Right kidney (tissue), 9 donors: ENCODE measurements at places on chromosomes 12 and 14.

GRCh38 chr12:21697904-21698630 is 40.4 kb upstream of the LDHB start:
- no peak for DNase-seq

DNA sequence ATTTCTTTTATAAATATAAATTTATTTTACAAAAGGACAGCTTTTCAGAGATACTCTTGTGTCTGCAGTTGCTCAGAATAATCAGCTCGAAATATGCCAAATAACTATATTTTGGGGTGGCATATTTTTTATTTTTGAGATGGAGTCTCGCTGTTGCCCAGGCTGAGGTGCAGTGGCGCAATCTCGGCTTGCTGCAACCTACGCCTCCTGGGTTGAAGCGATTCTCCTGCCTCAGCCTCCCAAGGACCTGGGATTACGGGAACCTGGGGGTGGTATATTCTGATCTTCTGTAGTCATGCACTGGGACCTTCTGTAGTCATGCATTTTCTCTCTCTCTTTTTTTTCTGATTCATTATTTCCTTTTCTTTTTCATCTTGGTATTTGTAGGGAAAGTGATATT is 135.0 kb upstream of the AMIGO2 start:
- DNase-seq, result no peak

DNA sequence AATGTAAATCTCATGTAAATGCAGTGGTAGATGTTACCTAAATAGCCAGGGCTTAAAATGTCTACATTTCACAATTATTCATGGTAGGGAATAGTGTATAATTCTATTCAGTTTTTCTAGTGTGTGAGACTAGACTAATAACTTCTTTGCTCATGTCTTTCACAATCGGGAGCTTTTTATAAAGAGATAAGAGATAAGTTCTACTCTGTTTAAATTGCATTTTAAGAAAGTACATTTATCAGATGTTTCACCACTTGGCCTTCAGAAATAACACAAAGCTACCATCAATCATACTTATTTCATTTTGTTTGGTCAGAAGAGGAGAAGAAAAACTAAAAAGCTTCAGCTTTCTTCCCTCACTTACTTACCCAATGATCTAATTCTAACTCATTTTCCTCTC is 725.5 kb upstream of the FLRT2 start:
- DNase-seq, result no peak

- no peak for DNase-seq
Measured at GRCh38 chr14:100578552-100578951, 8.7 kb downstream of the BEGAIN start.

DNA sequence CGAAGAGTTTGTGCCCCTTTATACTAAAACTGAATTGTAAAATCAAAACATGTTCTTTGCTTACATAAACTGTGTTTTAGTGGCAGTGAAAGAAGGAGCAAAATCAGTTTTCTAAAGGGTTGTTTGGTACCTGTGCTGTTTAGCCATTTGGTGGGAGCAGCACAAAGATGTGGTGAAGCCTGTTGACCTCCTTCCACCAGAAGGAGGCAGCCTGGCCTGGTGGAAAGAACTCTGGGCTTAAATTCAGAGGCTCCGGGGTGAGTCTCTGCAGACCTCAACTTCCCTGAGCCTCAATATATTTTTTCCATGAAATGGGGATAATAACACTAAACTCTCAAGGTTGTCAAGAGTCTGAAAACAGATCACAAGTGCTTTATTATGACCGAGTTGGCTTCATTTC is 502.5 kb downstream of the VRK1 start:
- DNase-seq, result no peak

DNA sequence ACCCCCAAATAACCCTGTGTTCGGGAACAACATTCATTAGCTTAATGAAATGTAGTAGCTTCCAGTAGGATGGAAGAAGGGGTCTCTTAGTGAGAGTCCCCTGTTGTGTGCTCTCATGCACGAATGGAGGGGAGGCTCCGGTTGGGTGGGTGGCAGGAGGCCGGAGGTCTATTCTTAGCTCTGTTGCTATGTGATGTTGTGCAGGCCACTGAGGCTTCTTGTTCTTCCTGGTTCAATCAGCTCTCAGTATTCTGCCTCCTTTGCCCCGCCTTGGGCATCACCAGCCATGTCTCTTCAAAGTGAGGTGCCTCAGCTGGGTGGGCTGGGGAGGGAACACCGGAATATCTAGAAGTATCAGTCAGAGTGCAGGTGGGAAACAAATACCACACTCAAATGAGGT is 50.8 kb downstream of the KCNA1 start:
- no peak for DNase-seq

DNA sequence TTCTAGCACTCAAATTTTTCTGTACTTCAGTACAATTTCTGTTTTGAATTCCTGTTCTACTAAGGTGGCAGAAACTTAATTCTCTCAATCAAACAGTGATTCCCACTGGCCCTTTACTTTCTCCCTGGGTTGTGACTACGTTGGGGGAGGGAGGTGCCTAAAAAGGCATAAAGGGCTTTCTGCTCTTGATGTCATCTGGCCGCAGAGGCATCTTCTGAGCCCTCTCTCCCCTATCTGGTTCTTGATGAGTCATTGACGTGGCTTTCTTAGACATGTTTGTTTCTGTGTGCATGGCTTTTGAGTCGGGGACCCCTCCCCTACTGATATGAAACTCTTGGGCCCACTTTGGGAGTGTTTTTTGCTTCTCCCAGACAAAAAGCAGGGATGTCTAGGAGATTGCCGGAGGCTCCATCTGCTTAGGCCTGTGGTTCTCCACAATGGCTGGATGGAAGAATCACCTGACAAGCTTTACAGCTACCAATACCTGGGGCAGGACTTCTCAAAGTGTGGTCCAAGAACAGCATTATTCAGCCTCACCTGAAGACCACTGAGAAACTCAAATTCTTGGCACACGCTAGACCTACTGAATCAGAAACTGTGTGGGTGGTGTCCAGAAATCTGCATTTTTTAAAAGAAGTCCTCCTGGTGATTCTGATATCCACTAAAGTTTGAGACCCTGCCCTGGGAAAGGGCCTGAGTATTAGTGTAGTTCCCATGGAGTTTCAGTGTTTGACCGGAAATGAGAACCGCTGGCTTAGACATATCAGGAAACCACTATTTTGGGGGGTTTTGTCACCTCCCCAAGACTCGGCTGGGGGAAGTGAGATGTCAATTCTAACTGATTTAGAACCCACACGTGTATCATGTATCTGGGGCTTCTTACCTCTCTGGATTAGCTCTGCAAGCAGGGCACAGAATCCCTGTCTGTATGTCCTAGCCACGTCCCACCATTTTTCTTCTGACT is 395.7 kb upstream of the PDE3A start:
- DNase-seq, result no peak
